ENCODE measurements at places on chromosomes 1 and 21.

DNA sequence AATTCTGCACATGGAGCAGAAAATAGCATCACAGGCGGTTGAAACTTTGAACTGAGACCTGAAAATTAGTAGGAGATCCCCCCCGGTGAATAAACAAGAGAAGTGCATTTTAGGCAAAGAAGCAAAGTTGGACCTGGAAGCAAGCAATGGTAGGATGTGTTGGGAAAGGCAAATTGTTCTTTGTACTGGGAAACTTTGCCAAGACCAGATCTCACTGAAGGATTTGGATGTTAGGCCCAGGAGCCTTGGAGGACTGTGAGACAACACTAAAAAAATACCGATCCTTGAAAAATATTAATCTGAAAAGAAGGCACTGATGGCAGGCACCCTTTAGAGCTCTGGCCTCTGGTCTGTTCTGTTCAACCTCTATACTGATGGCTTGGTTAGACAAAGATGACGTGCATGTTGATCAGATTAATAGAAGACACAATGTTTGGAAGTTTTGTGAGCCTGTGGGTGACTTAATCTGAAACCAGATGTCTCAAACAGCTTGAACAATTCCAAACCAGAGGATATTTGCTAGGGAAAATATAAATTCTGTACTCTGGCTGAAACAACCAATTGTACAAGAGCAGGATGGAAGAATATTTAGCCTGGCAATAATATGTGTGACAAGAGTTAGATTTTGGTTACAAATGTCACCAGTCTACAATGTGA is 108.4 kb downstream of the ROR1 start:
- DNase-seq = no peak

DNA sequence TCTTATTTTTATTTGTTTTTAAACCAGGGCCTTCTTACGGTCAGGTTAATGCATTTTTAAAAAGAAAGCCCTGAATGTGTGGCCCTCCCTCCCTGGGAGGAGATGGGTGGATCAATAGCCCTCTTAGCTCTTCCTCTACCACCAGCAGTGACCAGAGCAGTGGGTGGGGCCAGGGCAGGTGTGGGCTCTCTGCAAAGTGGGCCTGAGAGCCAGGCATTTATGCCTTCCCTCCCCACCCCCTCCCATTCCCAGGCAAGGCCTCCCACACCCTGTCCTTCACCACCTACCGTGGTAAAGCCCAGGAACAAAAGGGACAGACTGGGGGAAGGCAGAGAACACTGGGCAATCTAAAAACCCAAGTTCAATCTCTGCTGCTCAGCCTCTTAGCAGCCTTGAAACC is 63.9 kb downstream of the SSBP3 start:
- no peak for DNase-seq

- peak; percentile 9 for DNase-seq
Observed at GRCh38 chr1:59879574-59879973, 47.0 kb downstream of the CYP2J2 start.

DNA sequence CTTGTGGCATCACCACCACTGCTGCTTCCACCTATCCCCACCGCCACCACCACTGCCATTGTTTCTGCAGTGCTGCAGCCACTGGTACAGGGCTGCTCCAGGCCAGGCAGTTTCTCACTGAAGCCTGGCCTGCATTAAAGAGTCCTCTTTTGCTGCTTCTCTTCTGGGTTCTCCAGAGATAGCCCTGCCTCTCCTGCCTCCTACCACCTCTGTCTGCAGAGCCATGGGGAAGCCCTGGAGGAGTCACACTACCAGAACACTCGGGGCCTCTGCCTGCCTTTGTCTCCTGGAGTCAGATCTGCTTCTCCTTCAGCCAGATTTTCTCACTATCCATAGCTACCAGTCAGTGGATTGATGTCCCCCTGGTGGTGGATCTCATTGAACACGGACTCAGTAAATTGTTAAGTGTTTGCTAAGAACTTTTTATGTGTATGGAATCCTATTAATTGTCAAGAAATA is 37.7 kb upstream of the DDAH1 start:
- DNase-seq = no peak

DNA sequence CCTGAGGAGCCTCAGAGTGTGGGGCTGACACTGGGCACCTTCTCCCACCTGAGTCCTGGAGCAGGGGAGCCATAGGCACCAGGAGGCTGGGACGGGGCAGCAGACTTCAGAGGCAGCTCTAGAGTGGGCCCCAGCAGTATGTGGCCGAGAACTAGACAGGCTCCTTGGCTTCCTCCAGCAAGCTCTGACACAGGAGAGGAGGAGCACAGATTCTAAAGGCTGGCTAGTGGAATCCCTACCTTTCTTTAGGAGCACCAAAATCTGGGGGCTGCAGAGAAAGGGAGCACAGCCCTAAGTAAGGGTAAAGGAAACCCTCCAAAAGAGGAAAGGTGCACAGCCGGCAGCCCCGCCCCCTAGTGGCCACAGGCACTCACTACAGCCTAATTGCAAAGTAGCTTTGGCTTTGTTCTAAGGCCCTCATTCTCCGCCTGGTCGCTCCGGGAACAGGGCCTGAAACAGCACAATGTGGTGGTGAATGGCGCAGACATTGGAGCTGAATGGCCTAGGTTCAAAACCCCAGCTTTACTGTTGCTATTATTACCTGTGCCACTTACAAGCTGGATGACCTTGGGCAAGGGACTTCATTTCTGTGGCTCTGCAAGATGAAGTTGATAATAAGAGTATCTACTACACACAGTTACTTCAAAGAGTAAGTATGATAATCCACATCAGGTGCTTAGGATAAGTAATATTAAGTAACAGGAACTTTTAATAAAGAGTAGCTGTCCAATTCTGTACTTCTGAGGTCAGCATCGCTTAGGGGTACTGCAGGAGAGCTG is 8.8 kb upstream of the GUCA2A start:
- DNase-seq = peak; percentile 69

GRCh38 chr21:33908760-33909159 is 6.8 kb downstream of the ATP5PO start:
- DNase-seq = no peak

- DNase-seq = no peak
Observed at GRCh38 chr1:167491586-167492461, 26.5 kb downstream of the CD247 start.

DNA sequence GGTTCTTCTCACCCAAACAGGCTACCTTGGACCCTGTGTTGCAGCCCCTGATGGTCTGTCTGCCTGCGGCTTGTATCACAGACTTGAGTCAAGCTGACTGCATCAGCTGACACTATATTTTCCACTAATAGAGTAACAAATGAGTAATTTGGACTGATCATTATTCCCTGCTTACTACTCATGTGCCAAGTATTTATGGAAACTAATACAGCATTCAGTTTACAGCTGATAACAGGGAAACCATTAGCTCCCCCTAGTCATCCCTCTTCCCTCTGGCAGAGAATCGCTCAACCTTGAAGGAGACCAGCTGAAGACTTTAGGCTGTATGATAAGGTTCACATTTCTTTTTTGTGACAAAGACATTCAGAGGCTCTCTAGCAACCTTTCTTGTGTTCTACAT is 116.6 kb upstream of the SYT6 start:
- no peak for DNase-seq

DNA sequence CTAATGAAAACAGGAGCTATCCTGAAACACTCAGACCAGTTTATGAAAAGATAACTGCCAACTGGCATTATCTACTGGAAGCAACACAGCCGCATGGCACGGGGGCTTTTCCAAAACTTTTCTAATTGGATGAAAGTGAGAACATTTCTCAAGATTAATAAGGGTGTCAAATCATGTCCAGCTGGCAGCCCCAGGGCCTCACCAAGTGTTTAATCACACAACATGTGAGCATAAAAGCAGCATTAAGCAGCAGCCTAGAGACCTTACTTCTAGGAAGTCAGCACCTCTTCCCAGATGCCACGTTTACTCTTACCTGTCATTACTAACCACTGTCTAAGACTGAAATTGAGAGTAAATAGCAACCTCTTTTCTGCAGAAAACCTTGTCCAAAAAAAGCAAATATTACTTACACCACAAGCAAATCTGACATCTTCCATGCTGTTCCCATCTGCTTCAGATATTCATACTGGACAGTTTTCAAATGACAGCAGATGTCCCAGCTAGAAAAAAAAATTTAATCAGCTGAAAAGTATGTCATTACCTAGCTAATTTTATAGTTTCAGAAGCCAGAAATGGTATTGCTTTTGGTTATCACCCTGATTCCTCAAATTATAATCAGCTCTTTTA is 341.5 kb upstream of the ZP4 start:
- DNase-seq = no peak

DNA sequence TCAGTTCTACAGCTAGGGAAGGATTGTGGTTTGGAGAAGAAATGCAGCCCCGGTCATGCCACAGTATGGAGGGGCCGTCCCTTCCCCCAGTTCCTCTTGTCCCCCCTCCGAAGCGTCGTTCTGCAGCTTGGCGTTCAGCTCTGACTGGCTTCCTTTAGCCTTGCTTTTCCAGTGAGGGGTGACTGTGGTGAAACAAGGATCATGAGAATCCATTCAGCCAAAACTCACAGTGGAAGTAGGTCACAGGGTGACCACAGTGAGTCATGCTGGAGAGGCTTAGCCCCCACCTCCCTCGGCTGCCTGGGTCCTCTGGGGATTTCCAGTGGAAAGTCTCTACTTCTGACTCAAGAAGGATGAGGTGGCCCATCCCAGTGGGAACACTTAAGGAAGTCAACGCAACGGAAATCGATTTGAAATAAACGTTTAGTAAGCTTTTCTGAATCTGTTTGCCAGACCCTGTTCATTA is 37.3 kb upstream of the COL6A2 start:
- DNase-seq = no peak

DNA sequence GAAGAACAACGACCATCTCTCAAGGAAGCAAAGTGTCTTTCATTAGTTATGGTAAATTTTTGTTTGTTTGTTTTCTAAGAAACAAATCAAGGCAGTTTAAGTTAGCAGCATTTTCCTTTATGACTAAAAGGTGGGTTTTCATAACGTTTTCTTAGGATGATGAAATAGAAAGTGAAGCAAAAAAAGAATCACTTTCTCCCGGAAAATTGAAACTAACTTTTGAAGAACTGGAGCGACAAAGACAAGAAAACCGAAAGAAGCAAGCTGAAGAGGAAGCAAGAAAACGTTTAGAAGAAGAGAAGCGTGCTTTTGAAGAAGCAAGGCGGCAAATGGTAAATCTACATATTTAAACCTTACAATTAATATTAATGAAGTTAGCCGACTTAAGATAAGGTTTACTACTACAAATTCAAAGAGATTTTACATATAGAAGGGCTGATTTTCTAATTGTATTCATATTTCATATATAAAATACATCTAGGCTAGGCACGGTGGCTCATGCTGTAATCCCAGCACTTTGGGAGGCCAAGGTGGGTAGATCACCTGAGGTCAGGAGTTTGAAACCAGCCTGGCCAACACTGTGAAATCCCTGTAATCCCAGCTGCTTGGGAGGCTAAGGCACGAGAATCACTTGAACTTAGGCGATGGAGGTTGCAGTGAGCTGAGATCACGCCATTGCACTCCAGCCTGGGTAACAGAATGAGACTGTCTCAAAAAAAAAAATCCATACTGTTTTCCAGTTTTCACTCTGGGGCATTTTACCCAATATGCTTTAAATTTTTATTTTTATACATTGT is 38.3 kb downstream of the NEXN start:
- peak; percentile 14 for DNase-seq

Measured in GM19239 (cell line).